ENCODE measurements at places on chromosomes 12 and 14.

DNA sequence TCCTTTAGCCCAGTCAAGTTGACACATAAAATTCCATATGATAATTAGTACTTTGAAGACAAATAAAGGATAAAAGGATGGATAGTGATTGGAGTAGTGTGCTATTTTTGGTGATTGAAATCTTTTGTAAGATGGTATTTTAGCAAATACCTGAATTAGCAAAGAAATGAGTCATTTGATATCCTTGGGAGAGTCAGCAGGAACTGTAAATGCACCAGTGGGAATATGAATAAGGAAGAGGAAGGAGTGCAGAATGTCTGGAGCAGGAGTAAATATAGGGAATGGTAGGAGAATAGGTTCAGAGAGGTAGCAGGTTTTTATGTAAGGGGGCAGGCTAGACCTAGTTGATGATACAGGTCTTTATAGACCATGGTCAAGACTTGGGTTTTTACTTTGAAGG, 75.0 kb downstream of the TRMT5 start:
- peak; percentile 31 for DNase-seq

DNA sequence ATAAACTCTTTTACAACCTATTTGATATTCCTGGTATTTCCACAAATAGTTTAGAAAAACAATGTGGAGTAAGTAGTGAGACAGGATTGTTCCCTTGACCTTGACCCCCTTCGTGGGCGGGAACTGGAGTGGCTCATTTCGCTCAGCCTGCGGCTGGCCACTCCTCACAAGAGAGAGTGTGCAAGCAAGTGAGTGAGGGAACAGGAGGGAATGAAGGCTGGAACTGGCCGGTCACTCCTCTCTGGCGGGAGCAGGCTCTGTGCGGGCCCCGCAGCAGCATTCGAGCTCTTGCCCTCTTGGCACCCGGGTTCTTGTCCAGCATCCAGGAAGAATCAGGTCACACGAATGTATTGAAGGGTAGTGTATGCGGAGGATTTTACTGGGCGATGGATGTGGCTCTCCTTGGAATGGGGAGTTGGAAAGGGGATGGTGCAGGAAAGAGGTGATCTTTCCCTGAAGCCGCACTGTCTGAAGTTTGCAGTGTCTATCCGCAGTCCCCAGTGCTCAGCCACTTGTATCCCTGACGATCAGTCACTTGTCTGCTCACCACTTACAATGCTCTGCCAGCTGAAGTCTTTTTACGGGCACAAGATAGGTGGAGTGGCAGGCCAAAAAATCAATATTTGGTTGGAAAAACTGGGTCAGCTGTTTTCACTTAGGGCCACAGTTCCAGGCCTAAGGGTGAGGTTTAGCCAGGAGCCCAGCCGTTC, 28.0 kb upstream of the TXNRD1 start:
- DNase-seq, result no peak

DNA sequence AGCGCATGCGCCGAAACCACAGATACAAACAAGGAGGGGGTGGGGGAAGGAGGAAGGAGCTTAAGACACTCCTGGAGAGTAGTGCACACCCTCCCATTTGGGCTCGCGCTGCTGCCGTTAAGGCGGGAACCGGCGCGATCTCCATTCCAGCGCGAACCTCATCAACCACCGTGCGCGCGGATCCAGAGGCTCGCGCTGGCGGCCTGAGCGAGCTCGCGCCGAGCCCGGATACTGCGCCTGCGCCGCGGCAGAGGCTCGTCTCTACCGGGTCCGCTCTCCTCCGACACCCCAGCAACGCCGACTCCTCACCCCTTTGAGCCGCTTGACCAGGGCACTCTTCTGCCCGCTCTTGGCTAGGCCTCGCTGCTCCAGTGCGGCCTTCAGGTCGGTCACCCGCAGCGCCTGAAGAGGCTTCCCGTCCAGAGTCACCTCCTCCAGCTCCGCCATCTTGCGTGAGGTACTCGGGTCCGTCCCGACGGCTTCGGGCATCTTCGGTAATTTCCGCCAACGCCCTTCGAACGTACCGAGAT, at the start of gene ACIN1:
ACIN1 (minus strand) TSS at position 471 of the 530 bp plus-strand sequence; CDS start at position 447, 24 bp downstream.
- peak; percentile 88 for DNase-seq

DNA sequence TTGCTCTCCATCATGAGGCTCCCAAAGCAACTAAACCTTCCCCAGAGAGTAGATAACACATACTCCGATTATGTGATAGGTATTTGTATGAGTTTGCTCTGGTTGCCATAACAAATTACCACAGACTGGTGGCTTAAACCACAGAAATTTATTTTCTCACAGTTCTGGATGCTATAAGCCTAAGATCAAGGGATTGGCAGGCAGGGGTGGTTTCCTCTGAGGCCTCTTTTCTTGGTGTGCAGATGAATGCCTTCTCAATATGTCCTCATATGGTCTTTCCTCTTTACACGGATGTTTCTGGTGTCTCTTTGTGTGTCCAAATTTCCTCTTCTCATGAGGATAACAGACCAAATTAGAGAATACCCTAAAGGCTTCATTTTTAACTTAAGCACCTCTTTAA, 285.8 kb upstream of the GRIP1 start:
- peak; percentile 74 for DNase-seq

DNA sequence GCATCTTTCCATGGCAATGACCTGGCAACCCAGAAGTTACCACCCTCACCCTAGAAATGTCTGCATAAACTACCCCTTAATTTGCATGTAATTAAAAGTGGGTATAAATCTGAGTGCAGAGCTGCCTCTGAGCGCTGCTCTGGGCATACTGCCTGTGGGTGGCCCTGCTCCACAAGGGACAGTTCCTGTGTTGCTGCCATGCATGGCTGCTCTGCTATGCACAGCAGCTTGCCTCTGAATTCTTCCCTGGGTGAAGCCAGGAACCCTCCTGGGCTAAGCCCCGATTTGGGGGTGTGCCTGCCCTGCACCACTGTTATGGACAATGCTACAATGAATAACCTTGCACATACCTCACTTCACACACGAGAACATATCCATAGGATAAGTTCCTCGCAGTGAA, 35.7 kb upstream of the GPR132 start:
- no peak for DNase-seq

DNA sequence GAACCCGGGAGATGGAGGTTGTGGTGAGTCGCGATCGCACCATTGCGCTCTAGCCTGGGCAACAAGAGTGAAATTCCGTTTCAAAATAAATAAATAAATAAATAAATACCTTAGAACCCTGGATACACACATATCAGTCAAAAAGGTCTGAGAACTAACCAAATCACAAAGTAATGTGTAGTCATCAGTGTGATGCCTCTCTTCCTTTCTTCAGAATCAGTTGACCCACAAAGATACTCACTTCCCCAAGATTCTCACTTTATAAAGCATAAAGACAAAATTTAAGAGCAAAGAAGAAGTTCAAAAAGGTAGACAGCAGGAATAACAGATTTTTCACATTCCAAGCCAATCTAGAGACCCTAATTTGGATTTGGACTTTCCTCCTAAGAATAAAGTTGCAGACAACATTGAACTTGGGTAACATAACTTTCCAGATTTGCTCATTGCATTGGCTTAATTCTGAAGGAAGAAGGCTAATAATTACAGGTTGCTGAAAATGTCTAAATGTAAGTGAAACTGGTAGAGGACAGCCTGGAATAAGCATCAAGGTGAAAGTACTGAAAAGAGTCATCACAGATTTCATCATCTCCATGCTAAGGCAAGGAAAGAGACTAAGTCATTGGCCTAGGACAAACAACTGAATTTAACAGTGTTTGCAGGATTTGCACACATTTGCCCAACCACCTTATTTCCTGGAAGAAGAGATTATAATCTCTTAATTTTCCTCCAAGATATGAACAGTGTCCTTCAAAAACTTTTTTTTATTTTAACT, 17.4 kb downstream of the TMED10 start:
- no peak for DNase-seq

DNA sequence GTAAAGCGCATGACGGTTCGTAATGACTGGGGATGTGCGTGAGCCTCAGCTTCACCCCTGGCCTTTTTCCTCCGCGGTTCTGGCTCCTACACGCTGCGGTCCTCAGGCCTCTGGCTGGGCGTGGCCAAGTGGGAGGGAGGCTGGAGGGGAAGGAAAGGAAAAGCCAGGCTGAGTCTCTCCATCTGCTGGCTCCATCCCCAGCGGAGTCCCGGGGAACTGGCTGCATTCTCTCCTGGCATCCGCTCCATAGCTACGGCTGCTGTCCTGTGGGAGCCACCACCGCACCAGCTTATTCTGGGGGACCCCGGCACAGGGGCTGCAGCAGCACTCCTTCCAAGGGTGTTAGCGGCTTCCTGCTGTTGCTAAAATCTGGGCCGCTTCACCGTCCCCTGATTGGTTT, 68.2 kb upstream of the SLC24A4 start:
- peak; percentile 17 for DNase-seq

GRCh38 chr14:104326848-104327247, 188.5 kb downstream of the KIF26A start:
- no peak for DNase-seq

- no peak for DNase-seq
These were observed 278.8 kb downstream of the ZFP36L1 start for GRCh38 chr14:68513838-68514607.

DNA sequence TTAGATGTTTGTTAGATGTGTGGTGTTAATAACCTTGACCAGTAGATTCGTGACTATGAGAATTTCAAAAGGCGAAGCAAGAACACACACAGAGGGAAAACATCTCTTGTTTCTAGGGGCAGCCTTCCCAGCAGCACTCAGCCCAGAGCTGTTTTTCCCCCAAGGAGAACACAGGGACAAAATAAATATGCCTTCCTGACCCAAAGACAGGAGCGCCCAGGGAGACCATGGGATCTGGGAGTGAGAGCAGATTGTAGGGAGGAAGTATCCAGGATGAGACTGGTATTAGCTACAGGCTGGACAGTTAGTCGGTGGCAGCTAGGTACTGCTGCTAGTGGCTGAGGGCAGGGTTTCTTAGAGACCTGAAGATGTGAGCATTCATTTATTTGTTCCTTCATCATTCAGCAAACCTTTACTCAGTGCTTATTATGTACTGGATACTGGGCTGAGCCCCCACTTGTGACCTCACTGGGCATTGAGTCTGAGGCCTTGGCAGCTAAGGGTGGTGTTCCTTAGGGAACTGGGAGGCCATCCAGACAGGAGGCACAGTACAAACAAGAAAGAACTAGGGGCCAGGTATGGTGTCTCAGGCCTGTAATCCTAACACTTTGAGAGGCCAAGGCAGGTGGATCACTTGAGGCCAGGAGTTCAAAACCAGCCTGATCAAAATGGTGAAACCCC, 469.8 kb downstream of the ZFP36L1 start:
- DNase-seq, result no peak

DNA sequence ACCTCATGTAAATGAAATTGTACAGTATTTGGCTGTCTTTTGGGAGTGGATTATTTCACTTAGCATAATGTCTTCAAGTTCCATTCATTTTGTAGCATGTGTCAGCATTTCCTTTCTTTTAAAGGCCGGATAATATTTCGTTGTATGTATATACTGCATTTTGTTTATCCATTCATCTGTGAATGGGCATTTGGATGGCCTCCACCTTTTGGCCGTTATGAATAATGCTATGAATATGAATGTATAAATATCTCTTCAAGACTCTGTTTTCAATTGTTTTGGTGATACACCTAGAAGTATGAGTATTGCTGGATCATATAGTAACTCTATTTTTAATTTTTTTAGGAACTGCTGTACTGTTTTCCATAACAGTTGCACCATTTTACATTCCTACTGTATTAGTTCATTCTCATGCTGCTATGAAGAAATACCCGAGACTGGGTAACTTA, 164.9 kb downstream of the DYRK2 start:
- DNase-seq, result peak; percentile 76

- DNase-seq, result no peak
These were observed 95.8 kb upstream of the SLC35F4 start for GRCh38 chr14:57961786-57962060.

- peak; percentile 9 for DNase-seq
These were observed 15.7 kb downstream of the SMCO2 start for GRCh38 chr12:27462151-27462694.

DNA sequence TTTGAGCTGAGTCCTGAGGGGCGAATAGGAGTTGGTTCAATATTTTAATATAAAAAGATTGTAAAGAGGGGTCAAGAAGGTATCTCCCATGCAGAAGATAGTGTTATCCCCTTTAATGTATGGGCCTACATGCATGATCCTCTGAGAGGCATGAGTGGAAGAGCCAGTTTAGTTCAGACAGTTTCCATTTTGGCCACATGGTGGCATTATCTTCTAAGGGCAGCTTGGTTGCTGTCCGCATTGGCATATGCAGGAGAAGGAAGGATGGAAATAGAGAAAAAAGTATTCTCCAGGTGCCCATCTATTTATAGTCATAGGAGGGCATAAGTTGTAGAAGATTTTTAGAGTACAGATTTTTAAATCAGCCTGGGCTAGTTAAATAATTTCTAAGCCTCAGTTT, 5.4 kb downstream of the SAMD4A start:
- no peak for DNase-seq

GRCh38 chr14:38605193-38606114, 349.6 kb upstream of the CLEC14A start:
- no peak for DNase-seq

GRCh38 chr12:4024701-4025100, 151.5 kb upstream of the PARP11 start:
- no peak for DNase-seq

- no peak for DNase-seq
These were observed 30.5 kb downstream of the BCL11B start for GRCh38 chr14:99241325-99242010.

- DNase-seq, result no peak
These were observed 43.0 kb downstream of the PPP4R4 start for GRCh38 chr14:94217116-94217515.

- DNase-seq, result no peak
These were observed 319.6 kb downstream of the BTG1 start for GRCh38 chr12:91825999-91826398.

DNA sequence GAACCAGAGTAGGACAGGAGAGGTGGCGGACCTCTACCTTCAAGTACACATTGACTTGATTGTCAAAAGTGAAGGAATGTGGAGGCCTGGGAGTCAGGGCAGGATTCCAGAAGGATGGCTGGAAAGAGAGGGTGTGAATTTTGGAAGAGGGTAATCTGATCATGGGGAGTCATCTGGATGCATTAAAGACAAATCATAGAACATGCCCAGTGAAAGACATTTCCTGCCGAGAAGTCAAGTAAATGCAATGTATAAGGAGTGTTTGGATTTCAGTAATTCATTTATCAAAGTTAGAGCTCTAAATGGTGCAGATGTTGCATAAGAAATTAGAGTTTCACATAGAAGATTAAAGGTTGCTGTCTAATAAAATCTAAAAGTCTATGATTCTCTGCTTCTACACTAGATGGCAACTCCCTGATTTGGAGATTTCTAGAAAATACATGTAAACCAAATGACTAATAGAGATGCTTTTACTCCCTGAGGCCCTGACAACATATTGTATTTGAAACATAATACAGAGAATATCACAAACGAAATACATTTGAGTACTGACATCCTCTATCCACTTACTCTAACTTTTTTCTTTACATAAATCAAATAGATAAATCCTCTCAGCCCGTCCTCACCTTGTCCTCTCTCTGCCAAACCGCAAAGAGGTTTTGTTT, 91.3 kb downstream of the KCNA5 start:
- DNase-seq, result peak; percentile 32

- DNase-seq, result no peak
These were observed 477 bp upstream of the DDX47 start for GRCh38 chr12:12812618-12813119.

- DNase-seq, result no peak
These were observed 77.3 kb upstream of the GRIN2B start for GRCh38 chr12:14058717-14059116.
